Spinal cord (tissue), 10 donors: ENCODE measurements at places on chromosomes 3 and 15.

GRCh38 chr15:87689716-87690115 is 566.8 kb downstream of the NTRK3 start:
- no peaks in the 10 kb centered on the region for H3K36me3 ChIP-seq
- H3K4me1 ChIP-seq: no peaks in the 10 kb centered on the region
- no peaks in the 10 kb centered on the region for H3K27me3 ChIP-seq
- no peak for DNase-seq

DNA sequence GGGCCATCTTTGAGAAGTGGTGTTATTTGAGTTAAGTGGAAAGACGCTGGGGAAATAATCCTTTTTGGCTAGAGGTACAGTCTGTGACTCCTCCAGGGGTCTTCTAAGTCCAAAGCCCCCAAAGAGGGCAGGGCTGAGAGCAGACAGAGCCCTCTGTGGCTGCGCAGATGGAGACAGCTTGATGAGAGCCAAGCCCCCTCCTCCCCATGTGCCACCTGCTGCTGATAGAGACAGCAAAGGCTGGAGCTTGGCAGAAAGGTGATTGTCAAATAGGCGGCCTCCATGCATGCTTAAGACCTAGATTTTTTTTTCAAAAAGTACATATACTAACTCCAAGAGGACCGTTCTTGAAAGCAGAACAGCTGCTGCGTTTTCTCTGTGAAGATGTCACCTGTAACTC is 72.4 kb downstream of the CRYGS start:
- H3K27me3 ChIP-seq: no peaks in the 10 kb centered on the region
- no peak overlapping the region for H3K27ac ChIP-seq
- DNase-seq: no peak
- H3K36me3 ChIP-seq: no peaks in the 10 kb centered on the region

DNA sequence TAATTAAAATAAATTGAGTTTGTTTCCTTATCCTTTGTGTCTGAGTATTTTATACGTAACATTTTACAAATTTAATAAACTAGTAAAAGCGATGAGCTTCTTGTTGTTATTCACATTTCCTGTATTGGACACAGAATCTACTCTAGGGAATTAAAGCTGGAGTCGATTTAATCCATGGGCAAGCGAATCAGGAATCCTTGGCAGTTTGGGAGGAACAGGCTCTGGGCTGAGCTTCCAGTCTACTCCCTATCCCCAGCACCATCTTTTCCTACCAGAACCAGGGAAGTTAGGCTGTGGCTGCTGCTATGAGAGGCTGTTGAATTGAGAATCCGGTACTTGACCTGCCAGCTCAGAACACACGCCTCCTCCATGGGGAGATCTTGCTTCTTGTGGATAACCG is 437.3 kb upstream of the TPM1 start:
- H3K4me3 ChIP-seq: no peak overlapping the region
- H3K36me3 ChIP-seq: no peaks in the 10 kb centered on the region
- no peaks in the 10 kb centered on the region for H3K27me3 ChIP-seq
- no peak overlapping the region for H3K27ac ChIP-seq
- DNase-seq: peak; percentile 9

DNA sequence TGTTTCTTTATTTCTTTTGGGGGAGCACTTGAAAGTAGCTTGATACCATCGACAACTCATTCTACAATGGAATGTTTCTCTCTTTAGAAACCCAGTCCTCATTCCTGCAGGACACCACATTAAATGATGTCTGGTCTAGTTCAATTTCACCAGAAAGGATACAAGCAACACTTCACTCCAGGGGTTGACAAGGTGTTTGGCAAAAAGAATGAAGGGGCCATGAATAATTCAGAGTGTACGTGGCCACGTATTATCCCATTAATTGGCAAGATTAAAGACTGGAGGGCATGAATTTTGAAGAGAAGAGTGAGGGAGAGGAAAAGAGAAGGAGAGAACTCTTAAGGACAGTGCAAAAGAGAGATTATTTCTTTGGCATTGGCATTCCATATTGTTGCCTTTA is 705 bp downstream of the TMPRSS7 start:
- H3K4me1 ChIP-seq: peaks cover 5% of the 10 kb centered on the region
- H3K4me3 ChIP-seq: no peak overlapping the region
- no peaks in the 10 kb centered on the region for H3K27me3 ChIP-seq
- H3K27ac ChIP-seq: no peak overlapping the region
